ENCODE measurements at places on chromosomes 2 and 18.
A peak's percentile ranks its signal among the peaks of the same experiment; 100 is the strongest.

DNA sequence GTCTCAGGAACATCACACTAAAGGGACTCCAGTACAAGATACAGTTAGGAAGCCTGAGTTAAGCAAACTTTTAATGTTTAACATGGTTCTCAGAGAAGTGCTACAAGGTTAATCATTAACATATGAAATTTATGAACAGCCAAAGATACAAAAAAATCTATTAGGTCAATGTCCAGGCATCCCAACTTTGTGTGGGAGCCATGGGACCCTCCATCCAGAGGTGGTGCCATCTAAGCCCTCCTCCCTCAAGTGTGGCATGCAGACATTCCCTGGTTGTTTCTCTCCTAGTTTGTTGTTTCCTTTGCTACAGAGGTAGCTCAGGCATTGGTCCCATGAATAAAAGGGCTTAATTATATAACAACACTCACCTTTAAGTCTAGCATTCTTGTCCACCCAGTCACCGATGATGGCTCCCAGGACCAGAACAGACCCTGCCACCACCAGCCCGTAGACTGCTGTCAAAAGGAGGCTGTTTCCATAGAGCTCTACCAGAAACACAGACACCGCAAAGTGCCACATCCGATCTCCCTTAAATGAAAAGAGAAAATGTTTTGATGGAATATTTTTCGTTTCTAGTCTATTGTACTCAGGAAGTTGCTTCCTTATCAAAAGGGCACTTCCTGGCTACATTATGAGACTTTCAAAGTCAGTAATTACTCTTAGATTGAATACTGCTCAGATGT, 5.7 kb downstream of the SLC40A1 start:
- DNase-seq = no peak

DNA sequence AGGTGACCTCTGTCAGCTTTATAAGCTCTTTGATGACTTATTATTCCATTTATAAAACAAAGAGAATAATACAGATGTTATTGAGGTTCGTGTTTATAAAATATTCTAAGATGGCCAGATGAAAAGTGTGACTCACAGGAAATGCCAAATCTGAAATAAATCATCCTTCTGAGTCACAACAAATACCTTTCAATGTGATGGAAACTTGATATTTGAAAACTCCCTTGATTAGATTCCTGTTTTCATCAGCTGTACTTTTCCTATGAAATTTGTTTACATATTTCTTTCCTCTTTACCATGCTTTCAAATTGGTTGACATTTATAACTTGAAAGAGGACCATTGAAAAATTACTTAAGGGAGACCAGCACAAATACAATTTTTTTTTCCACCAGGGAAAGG, 30.6 kb upstream of the PPP1R1C start:
- DNase-seq = no peak

DNA sequence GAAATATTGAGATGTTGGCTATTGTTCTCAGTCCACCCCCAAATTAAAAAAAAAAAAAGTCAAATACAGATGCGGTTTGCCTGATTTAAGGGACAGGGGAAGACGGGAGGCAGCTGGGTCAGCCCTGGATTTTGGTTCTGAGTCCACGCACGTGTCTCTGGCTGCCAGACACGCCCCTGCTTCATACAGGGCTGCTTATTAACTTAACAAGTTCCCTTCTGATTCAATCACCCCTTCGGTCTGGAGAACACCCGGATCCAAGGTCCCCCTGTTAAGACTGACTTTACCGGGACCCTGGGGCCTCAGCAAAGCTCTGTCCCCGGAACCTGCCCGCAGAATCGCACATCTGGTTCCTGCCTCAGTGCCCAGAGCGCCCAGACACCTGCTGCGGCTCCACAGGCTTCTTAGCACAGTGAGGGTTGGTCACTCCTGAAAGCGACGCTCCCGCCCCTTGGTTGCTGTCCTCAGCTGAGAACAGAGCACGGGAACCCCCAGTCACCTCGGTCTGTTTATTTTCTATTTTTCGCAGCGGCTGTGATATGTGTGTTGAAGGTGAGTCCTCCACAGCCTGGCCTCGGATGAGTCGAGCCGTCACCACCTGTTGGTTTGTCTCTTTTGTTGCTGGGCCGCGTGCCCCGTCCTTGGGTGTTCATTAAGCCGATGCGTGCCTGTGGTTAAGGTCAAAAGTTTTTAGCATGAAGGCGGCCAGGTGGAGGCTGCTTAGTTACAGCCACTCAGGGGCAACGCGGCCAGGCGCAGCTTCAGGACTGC, 57.2 kb downstream of the RTP5 start:
- no peak for DNase-seq

DNA sequence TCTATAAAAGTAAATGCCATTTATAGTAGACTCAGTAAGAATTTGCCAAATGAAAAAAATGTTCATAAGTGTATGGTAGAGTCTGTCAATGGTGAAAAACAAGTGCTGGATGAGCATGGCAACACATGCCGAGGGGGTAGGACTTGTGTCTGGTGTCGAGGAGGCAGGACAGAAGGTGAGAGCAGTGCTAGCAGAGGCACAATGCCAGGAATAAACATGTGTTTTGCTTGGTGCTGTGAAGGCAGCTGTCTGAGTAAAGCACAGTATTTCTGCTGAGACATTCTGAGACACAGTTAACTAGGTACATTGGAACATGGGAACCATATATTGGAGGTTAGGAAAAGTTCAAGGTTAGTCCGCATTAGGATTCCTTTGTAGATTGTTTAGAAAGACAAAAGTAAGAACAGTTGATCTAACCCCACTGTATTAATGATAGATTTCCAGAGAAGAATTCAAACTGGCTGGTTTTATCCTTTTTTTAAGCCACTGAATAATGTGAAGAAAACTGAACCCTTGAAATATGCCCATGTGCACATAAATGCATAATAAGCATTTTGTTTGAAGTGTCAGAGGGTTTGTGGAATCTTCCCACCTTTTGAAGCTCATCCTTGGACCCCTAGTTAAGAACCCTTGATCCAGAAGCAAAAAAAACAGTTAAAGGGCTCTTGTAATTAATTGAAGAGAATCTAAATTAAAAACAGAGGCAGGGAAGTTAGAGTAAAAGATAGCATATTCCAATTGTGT, 7.1 kb downstream of the RBM45 start:
- DNase-seq = no peak

- no peak for DNase-seq
Observed at GRCh38 chr2:11990576-11990975, 244.1 kb downstream of the LPIN1 start.

DNA sequence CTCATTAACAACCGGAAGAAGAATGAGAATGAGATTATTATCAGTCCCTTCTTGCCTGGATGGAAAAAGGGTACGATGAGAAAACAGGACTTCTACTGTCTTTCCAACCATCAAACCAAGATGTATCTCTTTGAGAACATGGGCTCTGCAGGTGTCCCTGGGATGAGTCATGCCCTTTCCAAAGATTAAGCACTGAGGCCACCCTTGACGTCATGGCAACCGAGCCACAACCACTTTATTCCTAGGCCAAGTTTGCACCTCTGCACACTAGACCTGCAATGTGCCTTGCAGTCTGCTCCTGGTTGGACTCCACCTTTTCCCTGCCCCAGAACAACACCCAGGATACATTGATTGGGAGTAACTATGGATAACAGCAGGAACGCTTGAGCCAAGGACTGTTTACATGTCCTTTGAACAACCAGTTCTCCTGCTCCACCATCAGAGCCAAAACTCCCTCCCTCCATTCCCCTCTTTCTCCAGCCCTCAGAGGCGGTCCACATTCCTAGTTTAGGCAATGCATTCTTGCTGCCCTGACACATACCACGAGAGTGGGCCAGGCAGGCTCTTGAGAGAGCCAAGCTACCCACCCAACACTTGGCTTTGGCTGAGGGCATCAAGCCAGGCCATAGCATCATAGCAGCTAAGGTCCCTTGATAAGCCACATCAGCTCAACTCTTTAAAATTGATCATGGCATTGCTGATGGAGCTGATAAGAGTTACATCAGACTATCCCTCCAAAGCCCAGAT, 310.7 kb downstream of the TNS1 start:
- no peak for DNase-seq

DNA sequence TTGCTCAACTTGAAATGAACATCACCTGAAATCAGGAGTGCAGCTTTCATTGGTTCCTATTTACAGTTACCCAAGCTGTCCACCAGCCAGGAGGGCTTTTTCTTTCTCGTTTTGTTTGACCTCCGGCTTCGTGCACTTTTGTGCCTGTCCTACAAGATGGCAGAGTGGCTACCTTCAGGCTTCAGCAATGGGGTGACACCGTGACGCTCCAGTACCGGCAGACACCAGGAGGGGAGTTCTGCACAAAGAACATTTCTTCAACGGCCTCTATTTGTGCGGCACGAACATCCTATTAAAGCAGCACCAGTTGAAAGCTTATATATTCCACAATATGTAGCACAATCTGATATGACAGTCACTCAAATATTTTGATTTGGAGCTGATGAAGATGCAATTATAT, 18.3 kb downstream of the RNASEH1 start:
- DNase-seq = no peak

DNA sequence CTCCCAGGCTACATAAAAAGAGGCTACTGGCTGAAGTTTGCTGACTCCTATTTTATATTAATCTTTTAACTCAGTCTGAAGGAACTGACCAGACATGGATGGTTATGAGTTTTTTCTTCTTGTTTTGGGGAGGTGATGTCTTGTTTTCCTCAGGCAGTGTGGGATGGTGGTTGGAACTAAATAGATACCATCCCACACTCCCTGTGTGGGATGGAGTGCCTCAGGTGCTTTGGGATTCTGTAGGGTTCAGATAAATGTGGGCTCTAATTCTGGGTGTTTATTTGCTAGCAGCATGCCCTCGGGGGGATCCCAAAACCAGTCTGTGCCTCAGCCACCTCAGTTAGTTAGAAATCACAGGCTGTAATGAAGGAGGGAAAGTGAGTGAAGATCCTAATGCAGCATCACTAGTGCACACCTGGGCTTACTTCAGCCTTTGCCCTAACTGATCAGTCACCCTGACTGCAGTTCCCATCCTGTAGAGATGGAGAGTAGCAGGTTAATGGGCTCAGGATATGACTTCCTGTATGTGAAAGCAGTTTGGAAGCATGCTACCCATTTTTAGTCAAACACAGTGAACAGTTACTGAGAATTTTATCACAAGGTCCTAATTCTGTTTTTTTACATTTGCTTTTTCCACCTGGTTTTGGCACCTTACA, 132.2 kb downstream of the SPTBN1 start:
- no peak for DNase-seq

- no peak for DNase-seq
Observed at GRCh38 chr18:80258640-80259039, 11.3 kb upstream of the PARD6G start.

- no peak for DNase-seq
Observed at GRCh38 chr2:497770-498492, 179.3 kb downstream of the TMEM18 start.

- no peak for DNase-seq
Observed at GRCh38 chr2:128505150-128505490, 186.5 kb upstream of the HS6ST1 start.

- peak; percentile 79 for DNase-seq
Observed at GRCh38 chr2:211157856-211158463, 601.6 kb downstream of the CPS1 start.

- no peak for DNase-seq
Observed at GRCh38 chr2:239920693-239921365, 104.3 kb downstream of the NDUFA10 start.

- no peak for DNase-seq
Observed at GRCh38 chr2:28053597-28053996, 163.1 kb downstream of the BABAM2 start.

GRCh38 chr2:47006374-47007222, 91.0 kb upstream of the MCFD2 start:
- no peak for DNase-seq

DNA sequence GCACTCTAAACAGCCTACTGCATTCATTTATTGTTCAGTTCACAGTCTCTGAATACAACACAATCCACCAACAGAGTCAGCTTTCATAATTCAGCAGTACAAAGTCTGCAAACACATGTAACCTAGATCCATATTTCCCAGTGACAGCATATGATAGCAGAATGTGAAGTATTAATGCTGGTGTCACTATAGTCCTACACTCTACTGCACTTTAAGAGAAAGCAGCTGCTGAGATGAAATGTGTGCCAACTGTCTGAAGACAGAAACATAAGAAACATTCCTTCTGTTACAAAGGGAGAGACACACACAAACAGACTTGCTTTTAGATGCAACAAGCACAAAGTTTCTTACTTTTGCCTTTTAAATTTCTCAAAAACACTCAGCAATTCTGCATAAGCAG, 441.8 kb downstream of the ZEB2 start:
- DNase-seq = no peak

DNA sequence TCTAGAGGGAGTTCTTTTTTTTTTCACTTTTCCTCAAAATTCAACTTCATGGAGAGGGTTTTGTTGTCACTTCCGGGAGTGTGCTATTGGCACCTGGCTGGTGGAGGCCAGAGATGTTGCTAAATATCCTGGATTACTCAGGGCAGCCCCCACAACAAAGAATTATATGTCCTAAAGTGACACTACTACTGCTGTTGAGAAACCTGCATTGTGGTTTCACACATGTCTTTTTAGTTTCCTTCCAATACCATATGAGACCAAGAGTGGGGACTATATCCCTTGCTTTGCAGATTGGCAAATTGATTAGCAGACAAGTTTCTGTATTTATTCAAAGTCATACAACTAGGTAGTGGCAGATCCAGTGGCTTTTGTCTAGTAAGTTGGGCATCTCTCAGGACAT, 826.8 kb downstream of the TRIB2 start:
- no peak for DNase-seq

- DNase-seq = no peak
Observed at GRCh38 chr18:49742316-49743116, 70.8 kb downstream of the ACAA2 start.

- no peak for DNase-seq
Observed at GRCh38 chr18:26470011-26470637, 78.2 kb downstream of the KCTD1 start.

GRCh38 chr2:39377226-39377939, 59.7 kb downstream of the MAP4K3 start:
- peak; percentile 21 for DNase-seq

DNA sequence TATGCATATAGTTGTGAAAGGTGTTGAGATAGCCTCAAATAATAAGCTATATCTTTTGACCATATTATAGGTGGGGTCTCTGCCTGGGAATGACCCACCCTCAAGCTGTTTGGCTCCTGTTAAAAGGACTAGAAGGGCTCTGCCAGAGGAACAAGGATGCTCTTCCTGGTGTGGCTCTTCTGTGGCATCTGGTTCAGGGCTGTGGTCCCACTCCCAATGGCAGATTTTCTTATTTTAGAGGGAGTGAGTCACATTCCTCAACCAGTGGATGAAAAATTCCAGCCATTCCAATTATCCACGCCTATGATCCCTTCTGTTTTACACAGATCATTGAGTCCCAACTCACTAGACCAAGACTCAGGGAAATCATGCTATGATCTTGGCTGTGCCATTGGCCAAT, 119.9 kb downstream of the PARD3B start:
- DNase-seq = no peak

GRCh38 chr2:40511661-40512213, 59.8 kb upstream of the SLC8A1 start:
- DNase-seq = no peak

GRCh38 chr2:35081001-35081621, 1274.5 kb upstream of the CRIM1 start:
- DNase-seq = no peak

GRCh38 chr2:134245340-134245984, 8.4 kb upstream of the MGAT5 start:
- peak; percentile 84 for DNase-seq

GRCh38 chr18:55489034-55489986, 98.7 kb downstream of the TCF4 start:
- peak; percentile 11 for DNase-seq
